Left renal pelvis (tissue), 4 donors: ENCODE measurements at places on chromosomes 11 and 22. TPM values are rescaled to one million over a fixed set of nuclear protein-coding genes. Genes with fewer than 3 reads are reported as not detected.

DNA sequence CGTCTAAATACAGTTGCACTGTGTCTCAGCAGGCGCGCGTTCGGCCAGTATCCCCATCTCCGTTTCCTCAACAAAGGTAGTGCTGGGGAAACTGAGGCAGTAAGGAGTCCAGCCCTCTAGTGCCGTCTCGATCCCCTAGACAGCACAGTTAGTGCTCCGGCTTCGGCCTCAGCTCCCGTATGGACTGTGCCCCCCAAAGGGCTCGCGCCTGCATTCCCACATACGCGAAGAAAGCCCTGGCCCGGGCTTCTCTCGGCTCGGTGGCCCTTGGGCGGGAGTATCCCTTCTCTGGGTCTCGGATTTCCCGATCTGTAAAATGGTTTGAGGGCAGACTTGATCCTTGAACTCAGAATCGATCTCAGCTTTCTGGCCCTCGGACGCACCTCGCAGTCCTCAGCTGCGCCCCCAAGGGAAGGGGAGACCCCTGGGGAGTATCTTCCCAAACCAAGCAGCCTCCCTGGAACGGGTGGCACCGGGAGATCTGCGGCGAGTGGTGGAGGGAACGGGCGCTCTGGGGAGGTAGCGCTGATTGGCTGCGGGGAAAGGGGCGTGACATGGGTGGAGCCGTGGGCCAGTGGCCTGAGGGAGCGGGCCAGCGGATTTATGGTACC, 759 bp upstream of the PEX16 start:
- DNase-seq, result no peak

- no peak for DNase-seq
These were observed 7.0 kb downstream of the MYO7A start for GRCh38 chr11:77135069-77135468.

DNA sequence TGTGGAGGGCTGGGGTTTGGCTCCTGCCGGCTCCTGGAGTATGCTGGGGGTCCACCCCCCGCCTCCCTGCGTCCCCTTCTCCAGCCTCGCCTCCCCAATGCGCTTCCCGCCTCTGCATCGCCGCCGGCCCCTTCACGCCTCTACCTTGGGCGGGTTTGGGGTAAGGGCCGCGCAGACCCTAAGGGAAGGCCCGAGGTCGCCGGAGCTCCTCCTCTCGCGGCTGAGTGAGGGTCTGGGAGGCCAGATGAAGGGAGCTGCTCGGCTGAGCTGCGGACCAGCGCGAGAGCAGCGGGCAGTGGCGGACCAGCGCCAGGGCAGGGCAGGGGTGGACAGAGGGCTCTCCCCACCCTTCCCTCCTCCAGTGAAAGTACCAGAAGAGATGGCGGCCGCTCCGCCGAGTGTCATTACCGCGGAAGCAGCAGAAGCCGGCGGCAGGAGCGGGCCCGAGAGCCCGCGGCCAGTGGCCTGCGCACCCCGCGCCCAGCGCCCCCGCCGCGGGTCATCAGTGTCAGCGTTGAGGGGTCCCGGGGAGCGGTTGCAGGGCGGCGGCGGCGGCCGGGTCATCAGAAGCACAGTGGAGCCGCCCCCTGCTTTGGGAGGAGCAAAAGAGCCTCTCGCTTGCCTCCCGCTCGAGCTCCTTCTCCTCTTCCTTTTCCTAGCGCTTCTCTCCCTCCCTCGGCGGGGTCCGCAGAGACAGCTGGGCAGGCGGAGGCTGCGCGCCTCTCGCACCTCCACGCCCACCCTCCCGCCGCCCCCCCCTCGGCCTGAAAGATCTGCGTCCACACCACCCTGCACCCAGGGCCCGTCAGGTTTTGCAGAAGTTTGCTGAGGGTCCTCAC, 255.6 kb upstream of the CADM1 start:
- DNase-seq, result no peak

DNA sequence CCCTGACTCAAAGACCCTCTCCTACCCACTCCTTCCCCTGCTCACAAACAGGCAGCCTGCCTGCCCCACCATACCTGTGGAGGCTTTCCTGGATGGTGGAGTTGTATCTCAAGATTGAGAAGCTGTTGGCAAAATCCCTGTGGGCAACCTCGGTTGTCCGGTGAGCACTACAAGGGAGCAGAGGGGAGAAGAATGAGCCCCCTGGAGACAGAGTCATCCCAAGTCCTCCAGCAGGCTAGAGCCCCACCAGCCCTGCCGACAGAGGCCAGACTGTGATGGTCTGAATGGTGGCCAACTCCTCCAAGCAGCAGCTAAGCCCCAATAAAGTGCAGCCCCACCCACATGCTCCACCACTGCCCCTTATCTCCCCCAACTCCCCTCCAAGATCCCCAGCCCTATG, 17.5 kb downstream of the TMPRSS13 start:
- DNase-seq, result no peak

GRCh38 chr11:115670538-115671205, 166.5 kb upstream of the CADM1 start:
- no peak for DNase-seq

MUC2 gene
- not detected for polyA plus RNA-seq

TECTA gene
- 2.5 TPM for polyA plus RNA-seq

RFPL2 gene
- not detected for polyA plus RNA-seq

DNA sequence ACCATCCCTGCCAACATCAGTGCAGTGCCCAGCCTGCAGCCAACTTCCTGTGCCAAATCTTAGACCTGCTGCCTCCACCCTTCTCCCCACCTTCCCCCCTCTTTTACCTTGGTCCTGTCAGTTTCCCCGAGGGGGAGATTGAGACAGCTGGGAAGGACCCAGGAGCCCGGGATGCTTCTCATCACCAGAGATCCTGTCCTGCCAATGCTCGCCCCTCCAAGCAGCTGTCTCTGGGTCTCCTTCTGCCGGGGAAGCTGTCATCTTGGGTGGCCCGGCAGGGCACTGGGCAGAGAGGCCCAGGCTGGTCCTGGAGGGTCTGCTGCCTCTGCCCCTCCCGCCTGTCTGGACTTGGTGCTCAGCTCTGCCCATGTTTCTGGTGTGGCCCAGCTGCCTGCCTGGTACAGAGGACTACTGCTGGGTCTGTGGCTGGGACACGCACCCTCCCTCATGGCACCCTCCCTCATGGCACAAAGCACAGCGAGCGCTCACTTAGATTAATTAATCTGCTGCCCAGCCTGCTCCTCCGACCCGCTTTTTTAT, 60.4 kb upstream of the THY1 start:
- DNase-seq, result no peak

DNA sequence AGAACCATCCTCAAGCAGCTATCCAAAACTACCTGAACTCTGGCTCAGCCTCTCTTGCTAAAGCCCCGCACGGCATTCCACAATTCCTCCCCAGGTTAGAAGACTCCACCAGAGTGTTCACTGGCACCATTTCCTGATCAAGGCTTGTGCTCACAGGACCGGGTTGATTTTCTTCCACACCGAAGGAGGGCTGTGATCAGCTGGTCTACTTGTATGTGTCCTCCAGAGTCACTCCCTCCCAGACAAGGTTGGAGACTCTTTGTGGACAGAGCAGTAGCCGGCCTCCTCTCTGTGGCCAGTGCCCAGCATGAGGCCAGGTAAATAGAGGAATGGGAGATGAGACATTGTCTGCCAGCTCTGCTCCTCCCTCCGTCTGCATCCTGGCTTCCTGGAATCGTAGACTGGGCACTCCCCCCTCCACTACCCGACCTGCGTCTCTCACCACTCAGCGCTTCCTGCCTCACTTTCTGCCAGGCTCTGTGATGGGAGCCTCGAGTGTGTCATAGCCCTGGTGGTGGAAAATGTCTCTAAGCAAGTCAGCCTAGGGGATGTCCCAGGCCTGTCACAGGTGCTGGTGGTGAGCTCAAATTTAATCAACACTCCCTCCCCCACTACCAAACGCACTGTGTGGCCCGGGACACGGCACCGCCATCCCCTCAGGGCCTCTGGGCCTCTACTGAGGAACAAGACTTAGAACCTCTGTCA, 12.5 kb upstream of the TMPRSS6 start:
- no peak for DNase-seq

WNT7B gene
- 9.7 TPM for polyA plus RNA-seq
